Frontal cortex (tissue), 4 donors: ENCODE measurements at places on chromosomes 2 and 18. TPM values are rescaled to one million over a fixed set of nuclear protein-coding genes. Genes with fewer than 3 reads are reported as not detected.

MEIS1 gene
- 39.5 TPM for total RNA-seq

- DNase-seq, result no peak
Measured at GRCh38 chr2:8315531-8316165, 366.2 kb upstream of the ID2 start.

GRCh38 chr18:3935305-3935704 lies 485.3 kb downstream of the TGIF1 start:
- DNase-seq, result no peak

NDUFAF7 gene
- total RNA-seq, result 26.1 TPM

- no peak for DNase-seq
Measured at GRCh38 chr2:191441496-191442214, 196.5 kb downstream of the MYO1B start.

- DNase-seq, result no peak
Measured at GRCh38 chr2:225100856-225101294, 58.6 kb upstream of the DOCK10 start.

DNA sequence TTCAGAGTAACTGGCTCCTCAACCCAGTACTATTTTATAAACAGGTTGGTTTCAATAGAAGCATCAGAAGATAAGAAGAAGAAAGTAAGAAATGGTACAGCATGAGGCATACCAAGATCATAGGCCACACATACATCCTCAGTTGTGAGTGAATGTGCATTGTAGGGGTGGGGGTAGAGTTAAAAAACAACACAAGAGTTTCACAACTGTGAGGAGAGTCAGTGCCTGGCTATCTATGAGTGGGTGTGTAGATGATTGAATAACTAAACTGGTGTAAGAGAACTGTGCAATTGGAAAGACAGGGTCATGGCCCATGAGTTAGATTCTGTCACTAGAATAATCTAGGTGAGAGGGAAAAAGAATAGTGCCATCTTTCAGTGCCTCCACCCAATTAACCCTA lies 748.2 kb upstream of the ACVR2A start:
- no peak for DNase-seq

ACTG2 gene
- total RNA-seq, result 0.82 TPM

- no peak for DNase-seq
Measured at GRCh38 chr2:241074901-241075540, 27.1 kb downstream of the MTERF4 start.

DNA sequence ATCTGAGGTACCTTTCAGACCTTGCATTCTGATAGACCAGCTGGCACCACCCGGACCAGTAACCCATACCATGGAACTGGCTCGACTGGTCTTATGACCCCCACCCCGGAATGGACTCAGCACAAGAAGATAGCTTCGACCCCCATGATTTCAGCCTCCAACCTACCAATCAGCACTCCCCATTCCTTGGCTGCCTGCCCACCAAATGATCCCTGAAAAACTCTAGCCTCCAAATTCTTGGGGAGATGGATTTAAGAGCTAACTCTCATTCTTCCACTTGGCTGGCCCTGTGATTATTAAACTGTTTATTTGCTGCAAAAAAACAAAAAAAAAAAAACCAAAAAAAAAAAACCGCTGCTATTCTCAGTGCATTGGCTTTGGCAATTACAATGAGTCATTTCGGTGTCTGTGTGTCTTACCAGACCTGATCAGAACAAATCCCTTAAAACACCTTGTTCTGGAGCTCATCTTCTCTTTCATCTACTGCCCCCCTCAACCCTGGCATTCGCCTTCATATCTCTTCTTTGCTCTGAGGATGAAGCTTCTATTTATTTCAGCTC lies 60.1 kb upstream of the KIF5C start:
- DNase-seq, result no peak

DNA sequence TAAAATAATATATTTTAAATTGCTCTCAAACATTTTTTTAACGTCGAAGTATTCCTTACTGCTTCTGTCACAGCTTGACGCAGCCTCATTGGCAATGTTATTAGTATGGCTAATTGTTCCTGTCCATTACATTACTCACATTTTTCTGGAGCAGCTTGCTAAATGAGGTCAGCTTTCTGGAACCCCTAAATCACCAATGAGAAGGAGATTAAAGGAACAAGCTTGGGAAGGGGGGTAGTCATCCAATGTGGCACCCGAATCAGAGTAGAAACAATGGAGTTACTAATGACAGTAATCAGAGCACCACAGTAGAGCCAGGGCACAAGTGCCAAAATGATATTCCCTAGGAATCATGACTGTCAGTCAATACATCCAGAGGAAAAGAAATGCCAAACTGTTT lies 5.1 kb downstream of the NEUROD1 start:
- no peak for DNase-seq

DNA sequence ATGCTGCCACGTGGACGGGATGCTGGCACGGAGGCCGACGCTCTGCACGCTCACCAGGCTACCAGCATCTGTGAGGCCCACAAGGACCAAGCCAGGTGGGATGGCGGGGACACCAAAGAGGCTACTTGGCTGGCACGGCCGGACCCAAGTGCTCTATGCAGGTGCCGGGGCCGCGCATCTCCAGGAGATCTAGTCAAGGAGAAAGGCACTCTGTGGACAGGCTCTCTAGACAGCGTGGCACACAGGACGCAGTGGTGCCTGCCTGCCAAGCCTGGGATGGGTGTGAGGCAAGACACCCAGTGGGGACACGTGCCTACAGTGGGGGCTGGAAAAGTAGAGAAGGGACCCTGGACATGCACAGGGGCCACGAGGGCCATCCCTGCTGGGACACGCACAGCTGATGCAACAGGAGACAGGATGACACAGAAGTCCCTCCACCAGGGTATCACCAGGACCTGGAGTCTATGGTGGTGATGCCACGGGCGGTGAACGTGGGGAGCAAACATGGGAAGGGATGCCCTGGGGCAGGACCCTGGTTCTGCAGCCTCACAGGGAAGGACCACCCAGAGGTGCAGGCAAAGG lies 28.5 kb downstream of the ZNF516 start:
- DNase-seq, result no peak

- no peak for DNase-seq
Measured at GRCh38 chr2:28432362-28432761, 39.7 kb downstream of the FOSL2 start.

DNA sequence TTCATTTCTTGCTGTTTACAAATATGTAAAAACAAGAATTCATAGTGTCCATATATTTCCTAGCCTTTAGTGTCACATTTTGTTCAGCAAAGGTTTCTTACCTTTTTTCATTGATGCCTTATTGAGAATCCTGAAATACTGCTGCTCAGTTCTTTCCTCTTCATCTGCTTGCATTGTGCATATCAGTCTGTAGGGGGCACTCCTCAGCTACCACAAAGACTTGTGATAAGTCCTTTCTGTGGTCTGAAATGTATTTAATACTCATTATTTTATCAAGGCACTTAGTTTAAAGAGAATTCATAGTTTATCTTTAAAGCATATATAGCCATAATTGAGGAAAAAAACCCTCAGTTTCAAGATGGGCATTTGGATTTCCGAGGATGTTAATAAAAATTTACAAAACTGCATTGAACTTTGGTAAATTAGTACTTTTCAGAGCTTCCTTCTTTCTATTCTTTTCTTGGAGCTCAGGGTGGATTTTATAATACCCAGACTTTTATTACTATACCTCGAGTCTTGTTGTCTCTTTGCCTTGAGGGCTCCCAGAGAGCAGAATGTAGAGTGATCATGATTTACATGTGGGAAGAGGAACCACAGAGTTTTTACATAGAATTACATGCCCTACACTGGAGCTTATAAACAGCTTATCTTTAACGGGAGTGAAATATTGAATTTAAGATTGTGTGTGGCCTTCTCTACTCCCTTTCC lies 570.1 kb downstream of the PLCL1 start:
- peak; percentile 6 for DNase-seq

- no peak for DNase-seq
Measured at GRCh38 chr2:196592331-196592910, 47.1 kb upstream of the CCDC150 start.

DNA sequence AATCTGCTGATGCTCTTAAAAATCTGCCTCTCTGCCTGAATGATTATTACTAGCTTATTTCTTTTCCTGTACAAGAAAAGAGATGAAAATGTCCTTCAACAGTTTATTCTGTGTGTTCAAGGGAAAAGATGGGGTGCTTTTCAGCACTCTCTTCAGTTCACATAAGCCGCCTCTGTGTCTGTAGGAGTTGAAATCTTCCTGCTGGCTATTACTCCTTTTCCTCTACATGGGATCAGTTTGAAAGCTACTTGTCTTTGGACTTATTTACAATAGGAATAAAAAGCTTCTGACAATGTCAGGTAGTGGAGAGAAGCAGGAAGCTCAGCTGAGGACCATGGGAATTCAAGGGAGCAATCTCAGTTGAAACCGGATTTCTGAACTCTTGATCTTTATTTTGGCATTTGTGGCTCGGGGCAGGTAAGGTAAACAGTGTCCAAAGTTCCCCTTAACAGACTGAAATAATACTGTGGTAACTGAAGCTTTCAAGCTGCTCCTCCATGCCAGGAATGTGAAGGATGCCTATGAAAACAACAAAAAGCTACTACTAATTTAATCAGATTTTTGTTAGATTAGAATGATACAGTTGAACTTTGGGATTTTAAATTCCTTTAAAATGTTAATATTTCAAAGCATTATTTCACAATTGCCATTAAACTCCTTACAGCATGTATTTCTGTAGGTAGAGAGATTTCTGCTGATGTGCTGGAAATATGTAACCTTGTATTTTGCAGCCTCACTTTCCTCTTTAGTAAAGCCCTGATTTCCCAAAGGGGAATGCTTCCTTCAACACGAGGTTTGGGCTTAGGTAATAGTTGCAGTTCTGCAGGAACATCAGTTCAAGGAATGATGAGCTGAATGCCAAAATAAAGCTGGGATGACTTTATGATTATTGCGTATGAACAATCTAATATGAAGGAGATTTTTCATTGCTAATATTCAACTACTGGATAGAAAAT lies 43.6 kb downstream of the MAPRE2 start:
- DNase-seq, result no peak

GRCh38 chr2:126730655-126731054 lies 74.7 kb downstream of the GYPC start:
- DNase-seq, result no peak

- no peak for DNase-seq
Measured at GRCh38 chr18:58539659-58540380, 89.1 kb downstream of the ALPK2 start.

GRCh38 chr2:217713395-217714286 lies 289.2 kb downstream of the TNS1 start:
- DNase-seq, result peak; percentile 29

TXNDC2 gene
- total RNA-seq, result not detected

- DNase-seq, result no peak
Measured at GRCh38 chr18:42394238-42394637, 439.2 kb downstream of the PIK3C3 start.

DNA sequence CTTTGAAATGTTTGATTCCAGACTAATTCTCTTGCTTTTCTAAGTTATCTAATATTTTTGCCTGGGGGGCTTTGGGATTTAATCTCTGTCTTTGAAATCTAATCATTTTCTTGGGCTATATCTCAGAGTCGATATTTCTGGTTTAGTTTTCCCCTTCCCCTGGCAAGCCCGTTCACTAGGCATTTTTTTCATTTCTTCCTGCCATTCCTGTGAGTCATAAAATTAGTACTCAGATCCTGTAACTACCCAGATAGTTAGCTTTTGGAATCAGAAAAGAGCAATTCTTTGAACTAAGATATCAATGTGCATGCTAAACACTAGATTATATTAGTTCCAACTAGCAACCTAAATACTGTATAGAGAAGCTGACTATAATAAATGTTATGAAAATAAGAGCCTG lies 29.4 kb upstream of the RNF149 start:
- no peak for DNase-seq

SULT1C4 gene
- total RNA-seq, result 4.5 TPM

DNA sequence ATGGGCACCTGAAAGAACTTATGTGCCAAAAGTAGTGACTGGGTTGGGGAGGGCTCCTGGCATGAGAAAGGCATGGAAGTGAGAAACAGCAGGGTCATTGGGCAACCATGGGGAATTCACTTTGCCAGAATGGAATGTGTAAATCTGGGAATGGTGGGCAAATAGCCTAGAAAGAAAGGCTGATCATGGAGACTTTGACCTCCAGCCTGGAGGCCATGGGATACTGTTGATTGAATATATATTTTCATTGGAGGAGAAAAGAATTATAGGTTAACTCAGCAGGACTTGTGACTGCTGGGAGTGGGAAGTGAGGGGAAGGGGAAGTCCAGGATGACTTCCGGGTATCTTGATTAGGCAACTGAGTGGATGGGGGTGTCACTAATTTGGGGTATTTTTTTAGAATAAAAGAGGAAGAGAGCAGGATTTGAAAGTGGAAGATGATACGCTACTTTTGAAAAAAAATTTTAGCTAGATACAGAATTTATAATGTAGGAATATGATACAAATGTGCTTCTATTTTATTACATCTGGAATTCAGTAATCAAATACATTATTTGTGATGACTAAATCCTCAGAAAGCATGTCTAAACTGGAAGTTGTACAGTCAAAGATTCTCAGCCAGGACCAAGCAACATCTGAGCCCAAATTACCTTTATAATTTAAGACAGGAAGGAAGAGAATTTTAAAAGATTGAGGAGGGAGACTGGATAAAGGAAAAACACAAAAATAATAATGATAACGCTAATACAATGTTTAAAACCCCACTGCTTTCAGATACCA lies 116.2 kb downstream of the GATA6 start:
- DNase-seq, result no peak

- DNase-seq, result no peak
Measured at GRCh38 chr18:10546557-10547300, 20.9 kb downstream of the NAPG start.

GTF3C2 gene
- 37.5 TPM for total RNA-seq

KLHL29 gene
- 14.3 TPM for total RNA-seq

GRCh38 chr2:120955427-120955826 lies 219.8 kb downstream of the GLI2 start:
- DNase-seq, result no peak

TUBA4A gene
- 2.0 TPM for total RNA-seq

GRCh38 chr2:165594935-165595255 lies 125.4 kb downstream of the CSRNP3 start:
- no peak for DNase-seq

NT5C1B gene
- not detected for total RNA-seq

GRCh38 chr18:50374220-50374752 lies 560 bp upstream of the SKA1 start:
- no peak for DNase-seq

DNA sequence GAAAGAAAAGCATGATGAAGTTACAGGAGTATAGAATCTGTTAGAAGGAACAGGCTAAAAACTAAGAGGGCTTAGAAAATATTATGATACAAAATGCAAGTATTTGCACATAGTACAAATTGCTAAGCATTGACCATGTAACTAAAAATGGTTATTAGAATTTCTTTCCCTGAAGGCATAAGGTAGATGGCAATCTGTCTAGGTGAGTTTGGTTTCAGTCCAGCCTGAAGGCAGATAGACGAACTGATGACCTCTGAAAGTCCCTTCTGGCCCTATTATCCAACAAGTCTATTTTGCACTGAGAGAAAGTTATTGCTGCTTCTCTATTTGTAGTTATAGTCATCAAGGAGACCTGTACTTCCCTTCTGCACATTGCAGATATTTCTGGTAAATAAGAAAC lies 663.5 kb downstream of the LRP1B start:
- no peak for DNase-seq

DNA sequence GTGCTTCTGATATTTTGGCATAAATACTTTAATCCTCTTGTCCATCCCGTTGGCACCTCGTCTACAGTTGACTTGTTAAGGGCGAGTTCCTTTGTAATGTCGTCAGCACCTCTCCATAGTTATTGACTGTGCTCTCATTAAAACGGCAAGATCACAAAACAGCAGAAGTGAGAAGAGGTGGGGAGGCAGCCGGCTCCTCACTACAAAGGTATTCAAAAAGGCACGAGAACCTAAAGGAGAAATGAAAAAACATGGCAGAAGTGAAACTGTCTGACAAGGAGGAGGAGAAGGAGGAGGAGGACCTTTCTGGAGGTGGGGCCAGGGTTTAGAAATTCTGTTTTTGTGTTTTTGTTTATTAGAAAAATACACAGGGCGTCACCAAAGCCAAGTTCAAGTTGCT lies 235.6 kb downstream of the BCL11A start:
- DNase-seq, result no peak

NCK2 gene
- total RNA-seq, result 84.8 TPM
